Prostate gland (tissue), 2 donors: ENCODE measurements at places on chromosomes 2 and 18. TPM values are rescaled to one million over a fixed set of nuclear protein-coding genes. Genes with fewer than 3 reads are reported as not detected.

- no peaks in the 10 kb centered on the region for H3K27me3 ChIP-seq
- H3K4me1 ChIP-seq: no peaks in the 10 kb centered on the region
- H3K27ac ChIP-seq: no peak overlapping the region
- H3K4me3 ChIP-seq: no peak overlapping the region
- no peak for DNase-seq
These were observed 754.0 kb upstream of the SOX11 start for GRCh38 chr2:4938206-4938605.

Gene DAPL1
- not detected for total RNA-seq

Gene SYT4
- not detected for total RNA-seq

Gene OR6B2
- not detected for total RNA-seq

GRCh38 chr18:56702946-56703345, 51.8 kb downstream of the WDR7 start:
- no peak overlapping the region for H3K27ac ChIP-seq
- DNase-seq: no peak
- no peaks in the 10 kb centered on the region for H3K4me1 ChIP-seq
- H3K4me3 ChIP-seq: no peak overlapping the region
- H3K36me3 ChIP-seq: no peaks in the 10 kb centered on the region
- no peaks in the 10 kb centered on the region for H3K27me3 ChIP-seq

DNA sequence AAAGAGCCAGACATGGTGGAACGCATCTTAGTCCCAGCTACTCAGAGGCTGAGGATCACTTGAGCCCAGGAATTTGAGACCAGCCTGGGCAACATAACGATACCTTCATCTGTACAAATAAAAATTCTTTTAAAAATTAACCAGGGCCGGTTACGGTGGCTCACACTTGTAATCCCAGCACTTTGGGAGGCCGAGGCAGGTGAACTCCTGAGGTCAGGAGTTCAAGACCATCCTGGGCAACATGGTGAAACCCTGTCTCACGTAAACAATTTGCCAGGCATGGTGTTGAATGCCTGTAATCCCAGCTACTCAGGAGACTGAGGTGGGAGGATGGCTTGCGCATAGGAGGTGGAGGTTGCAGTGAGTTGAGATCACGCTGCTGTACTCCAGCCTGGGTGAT, 25.8 kb upstream of the KCNG3 start:
- no peak for DNase-seq
- H3K36me3 ChIP-seq: no peaks in the 10 kb centered on the region
- H3K27ac ChIP-seq: no peak overlapping the region
- H3K27me3 ChIP-seq: no peaks in the 10 kb centered on the region

GRCh38 chr2:151972241-151973012, 126.4 kb downstream of the CACNB4 start:
- H3K4me1 ChIP-seq: no peaks in the 10 kb centered on the region
- DNase-seq: no peak
- H3K4me3 ChIP-seq: no peak overlapping the region
